ENCODE measurements at places on chromosomes 12 and 14.
A peak's percentile ranks its signal among the peaks of the same experiment; 100 is the strongest.

DNA sequence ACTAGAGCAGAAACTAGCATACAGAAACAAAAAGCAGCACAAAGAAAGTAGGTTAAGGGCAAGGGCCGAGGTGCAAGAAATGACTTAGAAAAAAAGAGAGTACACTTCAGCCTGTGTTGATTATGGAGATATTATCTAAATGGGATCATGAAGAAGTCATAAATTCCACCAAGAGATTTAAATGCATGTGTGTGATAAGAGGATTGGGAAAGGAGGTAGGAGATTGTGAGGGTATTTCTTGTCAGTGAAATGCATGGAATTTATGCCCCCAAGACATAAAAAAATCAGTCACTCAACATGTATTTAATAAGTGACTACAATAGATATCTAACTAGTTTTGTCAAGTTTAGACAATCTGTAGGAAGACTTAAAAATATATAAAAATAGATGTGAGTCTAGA is 976.2 kb upstream of the LRFN5 start:
- no peak for DNase-seq

DNA sequence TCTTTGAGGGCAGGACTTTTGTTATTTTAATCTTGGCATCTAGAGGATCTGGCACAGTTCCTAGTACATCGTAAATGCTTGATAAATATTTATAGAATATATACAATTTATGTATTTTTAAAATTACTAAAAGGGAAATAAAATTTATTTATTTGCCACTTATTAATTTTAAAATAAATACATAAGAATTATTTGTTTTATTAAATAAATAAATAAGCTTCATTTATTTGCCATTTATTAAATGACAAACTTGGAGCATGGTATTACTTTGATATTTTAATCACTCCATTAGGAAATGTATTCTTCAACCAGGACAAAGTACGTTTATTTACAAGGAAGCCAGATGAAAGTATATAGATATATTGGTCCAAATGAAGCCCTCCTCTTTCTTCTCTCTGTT is 118.7 kb upstream of the LRIG3 start:
- DNase-seq, result no peak

DNA sequence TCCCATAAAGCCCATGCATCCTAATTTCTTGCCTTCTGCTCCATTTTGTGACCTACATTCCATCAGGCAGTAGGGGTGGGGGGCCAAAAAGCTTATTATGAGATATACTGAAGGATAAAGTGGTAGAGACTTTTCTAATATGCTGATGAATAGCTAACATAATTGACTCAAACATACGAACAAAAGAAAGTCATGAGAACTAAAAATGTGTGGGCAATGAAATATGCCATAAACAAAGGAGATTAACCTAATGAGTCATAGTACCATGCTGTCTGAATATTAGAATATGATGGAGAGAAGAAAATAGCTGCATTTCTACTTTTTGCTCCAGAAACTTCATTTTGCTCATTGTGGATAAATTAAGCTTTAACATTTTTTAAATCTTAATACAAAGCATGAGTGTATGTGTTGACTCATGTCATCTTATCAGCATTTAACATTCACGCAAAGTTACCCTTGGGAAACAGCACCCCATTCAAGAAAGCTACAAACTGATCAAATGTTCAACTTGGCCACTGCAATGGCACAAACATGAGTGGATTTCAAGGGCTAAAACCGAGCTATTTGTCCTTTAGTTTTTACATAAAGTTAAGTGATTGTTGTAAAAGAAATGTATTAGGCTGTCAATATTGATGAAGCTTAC is 64.0 kb upstream of the DIO2 start:
- peak; percentile 51 for DNase-seq

- DNase-seq, result peak; percentile 82
Measured at GRCh38 chr12:55729819-55730818, 1.3 kb upstream of the CD63 start.

DNA sequence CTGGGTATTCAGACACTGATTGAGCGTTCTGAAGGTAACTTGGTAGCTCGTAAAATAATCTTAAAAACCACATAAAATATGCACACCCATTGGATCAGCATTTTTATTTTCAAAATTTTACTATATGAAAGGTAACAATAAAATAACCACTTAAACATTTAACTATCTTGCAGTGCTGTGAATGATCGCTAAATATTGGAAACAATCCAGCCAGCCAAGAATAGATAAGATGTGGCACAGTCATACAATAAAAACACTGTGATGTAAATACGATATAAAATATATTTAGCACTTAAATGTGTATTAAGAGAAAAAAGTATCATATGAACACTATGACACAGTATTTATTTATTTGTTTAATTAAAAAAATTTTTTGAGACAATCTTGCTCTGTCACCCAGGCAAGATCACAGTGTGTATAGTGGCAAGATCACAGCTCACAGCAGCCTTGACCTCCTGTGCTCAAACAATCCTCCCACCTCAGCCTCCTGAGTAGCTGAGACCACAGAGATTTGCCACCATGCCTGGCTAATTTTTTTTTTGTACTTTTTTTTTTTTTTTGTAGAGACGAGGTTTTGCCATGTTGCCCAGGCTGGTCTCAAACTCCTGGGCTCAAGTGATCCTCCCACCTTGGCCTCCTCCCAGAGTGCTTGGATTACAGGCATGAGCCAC is 39.4 kb downstream of the SDR9C7 start:
- no peak for DNase-seq

- DNase-seq, result no peak
Measured at GRCh38 chr14:78946949-78947348, 776.8 kb downstream of the NRXN3 start.

DNA sequence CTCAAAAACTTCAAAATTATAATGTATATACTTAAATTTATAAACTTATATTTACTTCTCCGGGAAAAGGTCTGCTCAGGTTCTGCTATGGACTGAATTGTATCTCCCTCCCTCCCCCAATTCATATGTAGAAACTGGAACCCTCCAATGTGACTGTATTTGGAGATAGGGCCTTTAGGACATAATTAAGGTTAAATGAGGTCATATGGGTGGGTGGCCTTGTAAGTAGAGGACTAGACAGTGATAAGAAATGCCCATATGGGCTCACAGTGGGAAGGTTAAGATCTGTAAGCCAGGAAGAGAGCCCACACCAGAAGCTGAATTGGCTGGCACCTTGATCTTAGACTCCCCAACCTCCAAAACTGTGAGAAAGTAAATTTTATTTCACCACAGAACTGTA is 84.5 kb downstream of the TAOK3 start:
- no peak for DNase-seq

GRCh38 chr14:25909045-25909747 is 688.6 kb downstream of the NOVA1 start:
- DNase-seq, result no peak

DNA sequence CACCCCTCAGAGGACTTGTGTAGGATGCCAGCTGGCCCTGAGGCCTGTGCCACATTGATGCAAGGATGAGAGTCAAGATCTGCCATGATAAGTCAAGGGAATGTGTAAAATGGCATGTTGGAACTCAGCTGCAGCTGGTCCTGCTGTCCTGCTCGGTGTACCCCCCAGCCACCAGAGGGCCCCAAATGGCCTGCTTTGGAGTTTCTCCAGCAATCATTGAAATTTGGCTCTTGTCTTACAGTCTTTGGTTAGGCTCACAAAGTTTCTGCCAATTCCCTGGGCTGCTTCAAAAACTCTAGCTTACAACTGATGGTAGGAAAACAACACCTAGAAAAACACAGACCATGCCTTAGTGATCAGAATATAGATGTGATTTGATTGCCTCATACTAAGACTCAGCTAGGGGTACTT is 76.8 kb downstream of the HSD17B6 start:
- DNase-seq, result peak; percentile 53

DNA sequence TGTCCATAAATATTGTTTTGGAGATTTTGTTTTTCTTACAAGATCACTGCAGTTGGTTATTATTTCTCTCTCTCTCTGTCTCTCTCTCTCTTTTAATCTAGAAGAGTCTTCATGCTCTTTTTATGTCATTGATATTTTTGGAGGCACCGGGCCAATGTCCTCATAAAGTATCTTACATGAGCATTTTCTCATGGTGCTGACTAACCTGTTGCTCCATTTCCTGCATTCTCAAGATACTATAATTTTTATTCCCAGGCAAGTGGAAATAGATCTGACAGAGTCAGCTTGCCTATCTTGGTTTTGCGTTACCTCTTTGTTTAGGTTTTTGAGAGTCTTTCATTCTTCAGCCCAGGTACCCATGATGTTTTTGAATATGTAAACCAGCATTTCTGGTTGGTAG is 938.8 kb upstream of the FBXO33 start:
- DNase-seq, result no peak

GRCh38 chr14:37420622-37421021 is 174.4 kb downstream of the FOXA1 start:
- no peak for DNase-seq

DNA sequence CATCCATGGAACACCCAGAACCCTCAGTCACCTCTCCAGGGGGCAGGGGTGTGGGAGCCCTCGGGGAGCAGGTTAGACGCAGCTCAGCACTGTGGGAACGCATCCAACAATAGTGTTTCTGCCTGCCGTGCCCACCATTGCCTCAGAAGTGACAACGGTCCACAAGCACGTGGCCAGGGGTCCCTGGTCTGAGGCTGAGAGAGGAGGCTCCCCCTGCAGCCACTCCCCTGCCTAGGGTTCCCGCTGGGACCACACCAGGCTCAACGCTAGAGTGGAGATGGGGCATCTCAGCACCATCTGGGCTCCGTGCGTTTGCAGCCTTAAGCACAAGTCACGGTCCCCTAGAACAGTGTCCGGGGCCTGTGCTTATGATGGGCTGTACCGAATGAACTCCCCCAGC is 62.7 kb downstream of the TESC start:
- DNase-seq, result no peak

GRCh38 chr12:95191060-95191696 is 26.1 kb downstream of the FGD6 start:
- DNase-seq, result no peak

DNA sequence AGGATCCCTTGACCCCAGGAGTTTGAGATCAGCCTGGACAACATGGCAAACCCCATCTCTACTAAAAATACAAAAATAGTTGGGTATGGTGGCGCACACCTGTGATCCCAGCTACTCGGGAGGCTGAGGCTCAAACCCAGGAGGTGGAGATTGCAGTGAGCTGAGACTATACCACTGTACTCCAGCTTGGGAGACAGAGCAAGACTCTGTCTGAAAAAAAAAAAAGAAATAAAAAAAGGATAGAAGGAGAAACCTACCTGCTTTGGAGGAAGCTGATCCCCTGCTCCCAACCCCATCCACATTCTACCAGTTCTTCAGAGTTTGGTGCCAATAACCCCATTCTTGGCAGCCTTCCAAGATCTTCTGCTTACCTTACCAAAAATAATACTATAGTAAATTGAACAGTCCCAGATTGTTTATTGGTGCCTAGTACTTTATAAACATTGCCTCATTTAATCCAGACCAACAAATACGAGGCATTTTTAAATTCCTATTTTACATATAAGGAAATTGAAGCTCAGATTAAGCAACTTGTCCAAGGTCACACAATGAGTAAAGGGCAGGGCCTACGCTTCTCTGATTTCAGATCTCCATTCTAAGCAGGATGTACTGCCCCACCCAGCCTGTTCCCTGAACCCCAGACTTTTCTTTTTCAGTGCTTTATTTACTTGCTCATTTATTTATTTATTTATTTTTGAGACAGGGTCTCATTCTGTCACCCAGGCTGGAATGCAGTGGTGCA is 33.2 kb upstream of the FAM222A start:
- no peak for DNase-seq

- no peak for DNase-seq
Measured at GRCh38 chr12:88878295-88878694, 298.0 kb upstream of the KITLG start.

GRCh38 chr12:56160193-56160763 is 2.1 kb downstream of the MYL6 start:
- DNase-seq, result peak; percentile 81

- DNase-seq, result no peak
Measured at GRCh38 chr14:79419571-79420327, 791.6 kb downstream of the DIO2 start.

DNA sequence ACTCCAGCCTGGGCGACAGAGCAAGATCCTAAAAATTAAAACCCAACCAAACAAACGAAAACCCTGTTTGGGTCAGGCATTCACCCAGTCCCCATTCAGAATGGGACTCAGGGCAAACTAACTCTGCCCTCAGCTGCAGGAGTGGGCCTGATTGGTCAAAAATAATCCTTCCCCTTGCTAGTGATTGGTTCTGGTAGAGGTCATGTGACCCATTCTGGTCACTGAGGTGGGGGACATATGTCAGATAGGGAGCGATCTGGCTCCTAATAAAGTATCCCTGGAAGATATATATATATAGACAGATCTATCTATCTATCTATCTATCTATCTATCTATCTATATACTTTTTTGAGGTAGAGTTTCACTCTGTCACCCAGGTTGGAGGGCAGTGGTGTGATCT is 29.5 kb upstream of the MED13L start:
- DNase-seq, result no peak

DNA sequence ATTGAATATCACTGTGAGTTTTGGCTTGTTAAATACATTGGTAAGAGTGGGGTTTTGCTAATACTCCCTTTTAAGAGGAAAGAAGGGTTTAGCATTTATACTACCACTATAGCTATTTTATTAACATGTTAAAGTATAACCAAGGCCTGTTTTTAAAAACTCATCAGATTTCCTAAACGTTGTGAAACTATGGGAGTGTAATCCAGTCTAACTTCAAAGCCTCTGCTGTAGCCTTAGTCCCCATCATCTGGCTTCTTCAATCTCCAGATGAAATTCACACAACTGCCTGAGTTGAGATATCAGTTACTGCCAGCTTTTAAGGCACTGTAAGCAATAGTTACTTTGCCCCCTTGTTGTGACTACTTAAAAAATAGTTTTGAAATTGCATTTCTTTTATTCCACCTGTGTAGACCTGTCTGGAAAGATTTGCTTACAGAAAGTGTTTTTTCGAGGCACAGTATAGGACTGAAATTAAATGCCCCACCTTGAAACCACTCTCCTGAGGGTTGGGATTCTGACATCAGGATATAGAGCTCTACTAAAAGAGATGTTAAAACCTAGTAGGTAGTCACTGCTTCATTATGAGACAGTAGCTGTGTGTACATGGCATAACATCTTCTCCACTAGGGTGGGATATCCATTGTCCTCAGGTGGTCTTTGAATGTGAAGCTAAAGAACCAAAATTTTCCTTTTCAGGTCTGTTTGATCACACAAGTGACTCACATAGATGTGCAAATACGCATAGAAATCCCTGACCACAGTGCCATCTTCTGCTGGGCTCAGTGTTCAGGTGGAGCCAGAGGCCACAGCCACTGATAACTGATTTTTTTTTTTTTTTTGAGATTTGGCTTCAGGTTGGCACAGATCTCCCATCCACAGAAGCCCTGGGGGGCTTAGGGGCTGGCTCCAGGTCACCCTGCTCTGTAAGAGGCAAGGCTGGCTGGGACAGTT is 125.5 kb downstream of the DAAM1 start:
- DNase-seq, result no peak

GRCh38 chr14:81565441-81566290 is 32.0 kb upstream of the SEL1L start:
- peak; percentile 21 for DNase-seq

GRCh38 chr14:23228812-23229211 is 8.9 kb upstream of the RNF212B start:
- no peak for DNase-seq

- DNase-seq, result no peak
Measured at GRCh38 chr12:132660996-132661395, 26.1 kb downstream of the POLE start.

All from ELR (cell line).